ENCODE measurements at places on chromosomes 7 and 10.

DNA sequence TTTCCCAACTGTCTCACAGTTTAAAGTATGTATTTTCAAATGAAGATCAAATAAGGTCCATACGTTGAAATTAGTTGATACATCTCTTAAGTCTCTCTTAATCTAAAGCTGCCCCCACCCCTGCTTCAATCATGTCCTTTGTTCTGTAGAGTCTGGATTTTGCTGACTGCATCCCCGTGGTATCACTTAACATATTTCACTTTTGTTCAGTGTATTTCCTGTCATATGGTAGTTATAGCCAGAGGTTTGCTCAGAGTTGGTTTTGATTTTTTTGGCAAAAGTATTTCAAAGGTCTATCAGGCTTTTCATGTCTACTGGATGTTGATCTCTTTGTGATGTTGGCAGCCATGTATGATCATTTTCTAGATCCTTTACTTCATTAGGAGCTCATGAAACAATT is 54.4 kb upstream of the ARID5B start:
- DNase-seq, result no peak

- DNase-seq, result no peak
Measured at GRCh38 chr7:113890331-113891030, 28.3 kb downstream of the PPP1R3A start.

- DNase-seq, result no peak
Measured at GRCh38 chr7:87850836-87851593, 25.1 kb downstream of the SLC25A40 start.

GRCh38 chr7:84665339-84665738 is 470.8 kb upstream of the SEMA3A start:
- DNase-seq, result no peak

GRCh38 chr7:35004531-35005095 is 32.7 kb downstream of the DPY19L1 start:
- no peak for DNase-seq

DNA sequence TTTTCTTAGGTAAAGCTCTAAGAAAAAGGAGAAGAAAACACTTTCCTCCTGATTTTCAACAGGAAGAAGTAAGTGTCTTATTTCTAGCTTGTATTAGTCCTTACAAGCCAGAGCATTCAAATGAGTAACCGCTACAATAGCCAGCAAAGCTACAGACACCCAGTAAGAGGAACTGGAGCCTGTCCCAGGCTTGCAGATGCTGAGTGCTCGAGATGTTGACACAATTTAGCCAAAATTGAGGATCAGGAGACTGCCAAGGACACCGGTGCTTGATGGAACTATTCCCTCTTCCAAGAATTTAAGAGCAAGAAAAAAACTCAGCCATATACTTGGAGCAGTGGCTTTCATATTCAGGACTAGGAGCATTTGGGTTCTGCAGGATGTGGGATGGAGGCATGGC is 149.3 kb upstream of the DPP6 start:
- no peak for DNase-seq

GRCh38 chr7:127150543-127150942 is 102.2 kb downstream of the GRM8 start:
- DNase-seq, result no peak

DNA sequence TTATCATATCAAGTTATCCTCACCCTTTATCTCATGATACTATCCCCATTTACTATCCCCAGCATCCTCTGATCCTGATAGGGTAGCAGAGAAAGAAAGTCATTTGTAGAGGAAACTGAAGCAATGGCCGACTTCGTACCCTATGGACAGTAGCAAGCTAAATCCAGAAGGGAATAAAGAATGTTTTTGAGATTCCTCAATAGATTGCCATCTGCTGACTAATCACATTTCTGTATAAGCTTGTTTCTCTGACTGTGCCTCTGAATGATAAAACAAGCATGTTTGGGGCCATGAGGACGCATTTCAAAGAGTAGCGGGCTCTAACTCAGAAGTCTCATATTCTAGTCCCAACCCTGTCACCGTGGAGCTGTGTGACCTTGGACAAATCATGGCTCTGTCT is 13.2 kb upstream of the FAM107B start:
- no peak for DNase-seq

GRCh38 chr10:42532996-42533395 is 105.4 kb downstream of the ZNF33B start:
- DNase-seq, result no peak

DNA sequence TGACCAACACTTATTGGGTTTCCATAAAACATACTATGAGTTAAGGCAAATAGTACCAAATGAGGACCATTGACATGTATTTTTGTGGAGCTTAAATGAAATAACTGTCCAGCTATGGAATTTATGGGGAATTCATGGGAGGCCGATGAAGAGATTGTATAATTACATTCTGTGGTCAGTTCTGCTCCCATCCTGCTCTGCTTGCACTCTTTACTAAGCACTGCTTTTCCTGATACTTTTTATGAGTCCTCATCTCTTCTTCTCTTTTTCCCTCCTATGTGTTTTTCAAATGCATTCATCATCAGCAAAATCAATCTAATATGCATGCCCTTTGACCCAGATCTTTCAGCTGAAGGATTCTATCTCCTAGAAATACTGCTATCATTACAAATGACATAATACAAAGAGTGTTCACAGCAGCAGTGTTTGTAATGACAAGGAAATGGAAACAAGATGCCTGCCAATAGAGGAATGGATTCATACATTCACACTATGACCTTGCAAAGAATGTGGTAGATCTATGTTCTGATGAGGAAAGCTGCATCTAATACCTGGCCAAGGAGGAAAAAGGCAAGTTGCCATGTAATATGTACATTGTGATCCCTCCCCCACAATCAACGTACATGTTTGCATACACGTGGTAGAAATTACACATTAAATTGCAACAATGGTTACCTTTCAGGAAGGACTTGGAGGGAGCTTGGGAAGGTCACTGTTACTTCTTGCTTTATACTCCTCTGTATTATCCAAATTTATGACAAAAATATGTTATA is 73.9 kb downstream of the PCGF5 start:
- no peak for DNase-seq

DNA sequence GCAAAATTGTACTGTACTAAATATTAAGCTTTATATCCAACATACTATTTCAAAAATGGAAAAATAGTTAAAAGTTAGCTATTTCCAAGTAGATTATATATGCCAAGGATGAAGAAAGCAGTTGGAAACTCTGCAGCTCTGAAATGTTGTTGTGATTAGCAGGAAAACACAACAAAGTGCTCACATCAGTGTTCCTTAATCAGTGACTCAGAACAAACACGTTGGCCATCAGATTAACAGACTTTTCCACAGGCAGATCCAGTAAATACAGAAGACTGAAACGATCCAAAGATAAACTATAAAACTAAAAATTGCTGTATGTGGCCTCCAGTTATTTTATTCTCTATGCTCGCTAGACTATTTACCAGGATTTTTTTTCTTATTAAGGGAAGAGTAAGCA is 99.6 kb upstream of the SEMA3D start:
- DNase-seq, result no peak

- no peak for DNase-seq
Measured at GRCh38 chr10:121566755-121567154, 31.5 kb downstream of the FGFR2 start.

DNA sequence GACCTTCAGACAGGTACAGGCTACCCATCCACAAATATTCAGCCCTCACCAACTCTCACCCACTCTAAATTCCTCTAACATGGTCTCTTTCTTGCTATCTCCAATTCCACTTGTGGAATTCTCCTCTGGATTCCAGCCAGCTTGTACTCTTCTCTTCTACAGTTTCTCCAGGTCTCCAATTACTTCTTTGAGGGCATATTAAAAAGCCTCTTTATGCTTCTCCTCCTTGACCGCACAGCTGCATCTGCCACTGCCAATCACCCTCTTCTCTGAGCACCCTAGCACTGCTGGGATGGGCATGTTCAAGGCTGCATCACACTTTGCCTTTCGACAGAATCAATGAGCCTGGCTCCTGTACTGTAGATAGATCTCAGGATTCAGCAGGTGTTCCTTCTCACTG is 101.5 kb upstream of the ANKRD1 start:
- DNase-seq, result no peak

- DNase-seq, result no peak
Measured at GRCh38 chr10:113135025-113135424, 185.0 kb downstream of the TCF7L2 start.

- DNase-seq, result no peak
Measured at GRCh38 chr10:14904316-14904732, 25.7 kb downstream of the SUV39H2 start.

DNA sequence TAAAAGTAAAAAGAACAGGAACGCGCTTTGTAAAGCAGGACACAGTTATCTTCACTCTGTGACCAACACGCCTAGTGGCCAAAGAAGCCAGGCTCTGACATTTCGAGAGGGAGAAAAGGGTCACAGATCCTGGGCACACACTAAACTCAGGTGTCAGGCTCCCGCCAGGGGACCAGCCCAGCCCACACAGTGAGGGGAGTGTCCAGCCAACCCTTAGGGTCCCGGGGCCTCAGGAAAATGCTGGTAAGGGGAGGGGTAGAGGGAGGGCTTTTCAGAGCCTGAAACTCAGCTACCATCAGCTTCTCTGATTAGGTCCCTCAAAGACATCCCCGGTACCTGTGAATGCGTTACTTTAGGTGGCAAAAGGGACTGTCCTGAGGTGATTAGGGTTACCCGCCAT is 16.6 kb downstream of the ANXA11 start:
- no peak for DNase-seq

GRCh38 chr7:87219545-87220025 is at the start of gene TMEM243:
TSS of gene TMEM243 (minus strand) at chr7:87219732. CDS start at chr7:87219503, 229 bp downstream.
- DNase-seq, result peak; percentile 71

DNA sequence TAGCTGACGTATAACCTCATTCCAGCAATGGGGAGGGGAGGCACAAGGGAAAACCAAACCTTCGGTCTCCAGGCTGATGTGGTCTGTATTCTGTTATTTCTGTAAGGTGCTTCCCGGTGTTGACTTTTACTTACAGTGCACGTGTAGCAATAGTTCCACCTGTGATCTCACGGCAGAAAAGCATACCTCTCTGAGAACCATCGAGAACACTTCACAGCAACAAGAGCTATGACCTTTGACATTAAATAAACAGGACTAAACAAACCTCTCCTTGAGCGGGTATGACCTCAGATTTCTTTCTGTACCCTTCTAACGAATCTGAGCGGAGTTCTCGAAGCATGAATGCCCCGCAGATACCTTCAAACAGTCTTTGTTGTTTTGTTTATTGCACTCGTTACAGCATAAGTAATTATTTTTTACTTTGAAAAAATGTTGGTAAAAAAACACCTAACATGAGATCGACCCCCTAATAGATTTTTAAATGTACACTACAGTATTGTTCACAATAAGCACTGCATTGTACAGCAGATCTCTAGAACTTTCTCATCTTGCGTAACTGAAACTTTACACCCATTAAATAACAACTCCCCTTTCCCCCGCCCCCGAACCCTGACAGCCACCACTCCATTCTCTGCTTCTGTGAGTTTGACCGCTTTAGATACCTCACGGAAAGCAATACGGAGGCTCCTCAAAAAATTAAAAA is 282.3 kb downstream of the GATA3 start:
- DNase-seq, result no peak

GRCh38 chr7:142188846-142189245 is 69.0 kb downstream of the PRSS58 start:
- DNase-seq, result no peak

- no peak for DNase-seq
Measured at GRCh38 chr7:97015756-97016380, 8.8 kb downstream of the DLX5 start.

DNA sequence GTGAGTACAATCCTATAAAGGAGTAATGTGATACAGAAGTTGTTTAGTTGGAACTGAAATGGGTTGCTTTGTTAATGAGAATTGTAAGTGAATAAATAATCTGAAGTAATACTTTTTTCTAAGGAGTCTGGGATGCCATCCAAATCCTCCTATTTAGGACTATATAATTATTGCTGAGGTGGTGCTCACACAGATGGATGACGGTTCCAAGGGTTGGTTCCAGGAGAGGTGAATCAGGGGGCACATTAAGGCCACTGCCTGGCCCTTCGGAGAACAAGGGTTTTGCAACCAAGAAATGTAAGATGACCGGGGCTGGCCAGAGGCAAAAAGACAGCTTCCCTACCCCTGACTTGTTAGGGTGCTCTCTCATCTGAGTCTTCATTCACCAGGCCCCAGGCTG is 352.7 kb downstream of the PHTF2 start:
- DNase-seq, result no peak

DNA sequence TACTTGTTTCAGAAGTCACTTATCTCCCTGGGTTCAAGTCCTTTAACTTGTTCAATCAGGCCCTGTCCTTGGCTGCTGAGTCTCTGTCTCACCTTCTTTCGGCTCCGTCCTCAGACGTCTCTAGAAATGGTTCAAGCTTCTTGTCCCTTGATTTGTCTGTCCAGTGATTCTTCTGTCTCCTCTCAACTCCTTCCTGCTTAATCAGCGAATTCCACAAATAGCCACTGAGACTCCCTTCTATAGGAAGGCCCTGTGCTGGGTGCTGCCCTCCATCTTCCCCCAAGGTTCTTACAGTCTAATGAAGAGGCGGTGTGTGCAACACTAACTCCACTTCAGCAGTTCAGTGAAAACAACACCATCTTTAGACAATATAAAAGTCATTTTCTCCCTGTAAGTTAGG is 12.7 kb downstream of the FAM241B start:
- DNase-seq, result no peak

GRCh38 chr7:51301806-51302205 is 14.8 kb downstream of the COBL start:
- DNase-seq, result no peak

DNA sequence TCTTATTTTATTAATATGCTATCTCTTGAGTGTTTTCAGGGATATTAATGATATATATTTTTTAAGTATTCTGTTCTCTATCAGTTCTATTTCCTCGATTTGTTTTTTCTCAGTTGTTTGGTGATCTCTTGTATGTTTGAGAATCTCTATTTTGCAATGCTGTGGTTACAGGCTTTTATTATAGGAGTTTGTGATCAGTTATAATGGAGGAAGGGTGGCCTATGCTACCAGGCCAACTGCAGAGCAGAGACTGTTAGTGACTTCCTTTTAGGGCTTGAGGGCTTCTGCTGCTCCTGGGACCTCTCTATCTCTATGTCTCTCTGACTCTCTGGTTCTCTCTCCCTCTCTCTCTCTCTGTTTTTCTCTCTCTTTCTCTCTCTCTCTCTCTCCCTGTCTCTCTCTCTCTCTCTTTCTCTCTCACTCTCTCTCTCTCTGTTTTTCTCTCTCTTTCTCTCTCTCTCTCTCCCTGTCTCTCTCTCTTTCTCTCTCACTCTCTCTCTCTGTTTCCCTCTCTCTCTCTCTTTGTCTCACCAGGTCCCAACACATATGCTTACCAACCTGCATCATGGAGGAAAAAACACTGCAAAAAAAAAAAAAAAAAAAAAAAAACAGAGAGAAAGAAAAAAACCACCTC is 69.4 kb upstream of the CAV2 start:
- no peak for DNase-seq

- no peak for DNase-seq
Measured at GRCh38 chr7:155414547-155415492, 43.1 kb upstream of the EN2 start.

GRCh38 chr10:60266513-60266912 is 123.2 kb downstream of the ANK3 start:
- no peak for DNase-seq

- no peak for DNase-seq
Measured at GRCh38 chr10:31011017-31011664, 20.5 kb downstream of the ZNF438 start.

GRCh38 chr7:155881471-155882350 is 69.4 kb upstream of the SHH start:
- DNase-seq, result no peak

GRCh38 chr7:13731643-13732042 is 257.8 kb downstream of the ETV1 start:
- no peak for DNase-seq
